ENCODE measurements at places on chromosomes 16 and 17. TPM values are rescaled to one million over a fixed set of nuclear protein-coding genes. Genes with fewer than 3 reads are reported as not detected.

DNA sequence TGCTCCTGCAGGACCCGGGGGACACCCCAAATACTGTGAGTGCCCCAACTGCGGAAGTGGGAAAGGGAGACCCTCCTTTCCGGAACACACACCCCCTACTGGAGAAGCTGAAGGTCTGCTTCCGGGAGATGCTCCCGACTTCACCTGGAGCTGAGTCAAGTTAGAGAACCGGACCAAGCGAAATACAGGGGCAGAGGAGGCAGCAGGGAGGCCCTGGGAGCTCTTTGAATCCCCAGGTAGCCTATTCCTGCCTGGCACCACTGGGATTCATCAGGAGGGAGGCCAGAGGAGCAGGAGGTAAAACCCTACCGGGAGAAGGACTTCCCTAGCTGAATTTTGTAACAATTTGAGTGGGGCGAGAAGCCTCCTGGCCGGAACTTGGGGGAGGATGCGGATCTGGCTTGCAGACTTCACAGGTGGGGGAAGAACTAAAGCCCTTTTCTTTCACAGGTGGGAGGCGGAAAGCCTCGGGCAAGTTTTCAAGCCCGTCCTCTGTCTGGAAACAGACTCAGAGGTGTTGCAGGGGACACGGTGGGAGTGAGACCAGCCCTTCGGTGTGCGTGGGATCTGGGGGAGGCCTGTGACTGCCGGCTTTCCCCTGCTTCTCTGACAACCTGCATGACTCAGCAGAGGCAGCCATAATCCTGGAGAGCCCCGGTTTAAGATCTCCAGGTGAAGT, 22.4 kb upstream of the TEKT1 start:
- H3K4me3 ChIP-seq: no peak overlapping the region
- no peaks in the 10 kb centered on the region for H3K27me3 ChIP-seq
- peak; percentile 15 for DNase-seq
- peak overlapping the region; percentile 13 for H3K27ac ChIP-seq

DNA sequence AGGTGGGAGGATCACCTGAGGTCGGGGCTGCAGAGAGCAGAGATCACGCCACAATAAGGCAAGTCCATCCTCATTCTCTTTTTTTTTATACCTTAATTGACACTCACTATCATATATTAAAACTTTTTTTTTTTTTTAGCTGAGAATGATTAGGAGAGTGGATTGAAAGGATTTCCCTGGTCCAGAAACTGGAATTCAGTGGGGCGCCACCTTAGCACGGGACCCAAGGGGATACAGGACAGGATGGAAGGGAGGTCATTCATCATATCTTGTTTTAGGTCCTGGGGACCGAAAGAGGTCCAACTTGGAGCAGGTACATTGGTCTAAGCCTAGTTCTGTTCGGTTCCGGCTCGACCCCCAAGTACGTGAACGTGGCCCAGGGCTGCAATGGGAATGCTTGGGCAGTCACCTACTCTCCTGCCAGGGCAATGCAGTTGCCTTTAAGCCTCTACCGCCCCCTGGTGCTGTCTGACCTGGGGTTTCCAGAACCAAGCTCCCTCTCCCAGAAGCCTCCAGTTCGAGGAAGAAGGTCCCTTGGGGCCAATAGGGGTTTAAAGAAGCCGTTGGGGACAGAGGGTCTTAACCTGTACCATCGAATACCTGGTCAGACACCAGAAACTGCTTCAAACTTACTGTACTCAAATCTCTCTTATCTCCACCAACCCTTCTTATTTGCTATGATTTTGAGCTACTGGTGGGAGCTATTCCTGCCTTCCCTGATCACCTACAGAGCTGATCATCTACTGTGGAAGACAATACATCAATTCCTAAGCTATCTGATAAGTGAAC, 19.9 kb upstream of the GPATCH8 start:
- no peaks in the 10 kb centered on the region for H3K4me1 ChIP-seq
- no peaks in the 10 kb centered on the region for H3K36me3 ChIP-seq
- no peak overlapping the region for H3K4me3 ChIP-seq
- H3K27me3 ChIP-seq: no peaks in the 10 kb centered on the region

DNA sequence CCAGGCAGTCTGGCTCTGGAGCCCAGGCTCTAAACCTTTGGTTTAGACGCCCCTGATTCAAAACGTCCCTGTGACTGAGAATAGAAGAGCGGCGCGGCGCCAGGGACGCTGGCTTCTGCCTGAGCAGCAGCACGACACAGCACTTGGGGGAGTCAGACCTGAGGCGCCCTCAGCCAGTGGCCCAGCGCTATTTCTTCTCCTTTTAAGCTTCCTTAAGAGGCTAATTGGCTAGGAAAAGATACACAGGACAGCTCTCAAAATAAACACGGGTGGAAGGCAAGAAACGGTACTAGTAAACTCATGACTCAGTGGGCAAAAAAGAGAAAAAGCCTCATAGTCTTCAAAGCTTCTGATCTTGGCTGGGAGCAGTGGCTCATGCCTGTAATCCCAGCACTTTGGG, 34.9 kb downstream of the GTF3C1 start:
- no peaks in the 10 kb centered on the region for H3K4me1 ChIP-seq
- no peaks in the 10 kb centered on the region for H3K27me3 ChIP-seq
- no peak overlapping the region for H3K27ac ChIP-seq
- no peak overlapping the region for H3K4me3 ChIP-seq
- peaks cover 43% of the 10 kb centered on the region for H3K36me3 ChIP-seq
- DNase-seq: no peak

DNA sequence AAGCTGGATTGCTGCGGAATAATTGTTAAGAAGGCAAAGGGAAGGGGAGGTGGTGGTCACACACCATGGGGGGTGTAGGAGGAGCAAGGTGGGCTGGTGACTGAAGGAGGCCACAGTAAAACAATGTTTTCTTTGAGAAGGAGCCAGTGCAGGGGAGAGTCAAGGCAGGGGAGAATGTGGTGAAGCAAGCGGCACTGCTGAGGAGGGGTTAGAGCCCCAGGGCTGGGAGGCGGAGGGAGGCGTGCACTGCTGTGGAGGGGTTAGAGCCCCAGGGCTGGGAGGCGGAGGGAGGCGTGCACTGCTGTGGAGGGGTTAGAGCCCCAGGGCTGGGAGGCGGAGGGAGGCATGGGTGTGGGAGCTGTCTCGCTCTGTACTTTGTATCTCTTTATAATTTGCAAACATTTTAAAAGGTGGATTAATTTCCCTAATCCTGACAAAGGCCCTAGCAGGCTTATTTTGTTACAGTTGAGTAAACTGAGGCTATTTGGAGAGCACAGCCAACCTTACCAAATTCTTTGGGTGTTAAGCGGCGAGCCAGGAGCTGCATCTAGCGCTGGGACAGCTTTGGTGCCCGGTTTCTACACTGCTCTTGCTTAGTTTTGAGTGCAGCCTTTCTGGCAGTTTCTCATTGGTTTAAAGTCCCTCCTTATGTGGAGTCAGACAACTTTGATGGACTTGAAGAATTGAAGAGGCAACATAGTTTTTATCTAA, 20.9 kb downstream of the RPTOR start:
- H3K4me3 ChIP-seq: no peak overlapping the region
- peaks cover 3% of the 10 kb centered on the region for H3K4me1 ChIP-seq
- peak; percentile 36 for DNase-seq
- no peaks in the 10 kb centered on the region for H3K36me3 ChIP-seq
- no peak overlapping the region for H3K27ac ChIP-seq

- no peak overlapping the region for H3K27ac ChIP-seq
- no peaks in the 10 kb centered on the region for H3K36me3 ChIP-seq
These were observed 42.3 kb downstream of the MAPT start for GRCh38 chr17:45936610-45937009.

DNA sequence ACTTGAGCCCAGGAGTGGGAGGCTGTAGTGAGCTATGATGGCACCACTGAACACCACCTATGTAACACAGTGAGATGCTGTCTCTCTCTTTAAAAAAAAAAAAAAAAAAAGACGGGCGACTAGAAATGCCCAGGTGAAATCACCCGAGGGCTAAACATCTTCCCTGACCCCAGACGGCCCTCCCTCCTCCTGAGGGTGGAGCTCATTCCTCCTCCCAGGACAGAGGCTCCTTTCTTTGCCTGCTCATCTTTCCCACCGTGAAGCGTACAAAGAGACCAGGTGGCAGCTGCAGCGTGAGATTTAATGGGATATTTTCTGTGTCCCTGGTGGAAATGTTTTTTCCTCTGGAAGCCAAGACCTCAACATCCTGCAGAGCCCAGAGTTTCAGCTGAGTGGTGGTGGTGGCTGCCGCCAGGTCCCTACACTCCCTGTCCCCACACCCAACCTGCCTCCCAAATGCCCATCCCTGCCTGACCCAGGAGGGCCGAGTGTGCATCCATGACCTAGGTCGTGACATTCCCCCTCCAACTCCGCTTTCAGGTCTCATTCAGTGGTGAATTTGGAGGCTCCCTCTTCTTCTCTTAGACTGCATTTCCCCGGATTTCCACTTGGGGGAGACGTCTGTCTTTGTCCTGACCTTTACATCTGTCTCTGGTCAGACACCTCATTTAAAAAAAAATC, 14.4 kb upstream of the GPRC5B start:
- H3K27ac ChIP-seq: no peak overlapping the region
- DNase-seq: peak; percentile 55
- no peak overlapping the region for H3K4me3 ChIP-seq
- H3K4me1 ChIP-seq: no peaks in the 10 kb centered on the region
- H3K36me3 ChIP-seq: no peaks in the 10 kb centered on the region
- H3K27me3 ChIP-seq: no peaks in the 10 kb centered on the region

DNA sequence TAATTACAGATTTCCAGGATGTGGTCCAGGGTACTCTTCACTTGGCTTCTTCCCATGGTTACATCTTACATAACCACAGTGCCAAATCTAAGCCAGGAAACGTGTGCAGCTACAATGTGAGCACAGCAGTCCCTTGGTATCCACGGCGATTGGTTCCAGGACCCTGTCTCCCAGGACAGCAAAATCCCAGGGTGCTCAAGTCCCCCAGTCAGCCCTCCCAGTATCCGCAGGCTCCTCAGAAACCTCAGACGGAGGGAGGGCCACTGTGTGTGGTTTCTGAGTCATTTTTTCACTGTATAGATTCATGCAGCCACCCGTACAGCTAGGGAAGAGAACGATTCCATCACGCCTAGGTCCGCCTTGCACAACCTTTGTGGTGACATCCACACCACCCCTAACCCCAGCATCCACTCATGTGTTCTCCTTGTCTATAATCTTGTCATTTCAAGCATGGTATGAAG, 11.1 kb upstream of the ATP2C2 start:
- no peak overlapping the region for H3K4me3 ChIP-seq
- no peaks in the 10 kb centered on the region for H3K36me3 ChIP-seq
- no peak overlapping the region for H3K27ac ChIP-seq
- H3K27me3 ChIP-seq: no peaks in the 10 kb centered on the region
- H3K4me1 ChIP-seq: no peaks in the 10 kb centered on the region
- DNase-seq: no peak

DNA sequence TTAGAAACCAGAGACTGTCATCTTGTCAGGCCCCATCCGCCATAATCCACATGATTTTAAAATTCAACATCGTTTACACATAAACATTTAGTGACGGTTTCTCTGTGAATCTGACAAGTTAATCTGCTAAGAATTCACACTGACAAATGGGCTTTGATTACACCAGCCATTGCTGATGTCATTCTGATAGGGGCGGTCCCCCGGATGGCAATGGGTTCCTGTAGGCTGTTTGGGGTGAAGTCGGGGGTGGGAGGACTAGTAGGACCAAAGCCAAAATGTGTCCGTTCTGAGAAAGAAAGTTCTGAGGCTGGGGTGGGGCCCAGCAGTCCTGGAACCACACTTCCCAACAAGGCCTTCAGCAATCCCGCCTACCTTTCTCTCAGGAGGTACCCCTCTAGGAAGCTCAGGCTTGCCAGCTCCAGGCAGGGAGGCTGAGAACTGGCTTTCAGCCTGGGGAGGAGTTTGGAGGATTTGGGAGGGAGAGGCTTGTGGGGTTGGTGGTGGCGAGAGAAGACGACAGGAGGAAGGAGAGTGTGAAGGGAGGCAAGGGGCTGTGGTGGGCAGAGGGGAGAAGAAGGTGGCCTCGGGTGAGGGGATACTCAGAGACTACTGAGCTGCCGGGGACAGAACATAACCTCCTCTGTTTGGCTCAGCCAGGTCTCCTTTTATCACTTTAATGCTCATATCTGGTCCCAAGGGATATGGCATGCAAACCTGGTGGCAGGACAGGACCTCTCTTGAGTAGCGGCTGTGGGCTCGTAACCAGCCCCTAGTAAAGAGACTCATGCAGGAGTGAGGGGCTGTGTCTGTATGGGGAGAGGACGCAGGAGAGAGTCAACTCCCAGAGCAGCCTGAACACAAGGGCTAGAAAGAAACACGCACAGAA, 8.6 kb downstream of the HIC1 start:
- H3K4me3 ChIP-seq: no peak overlapping the region
- H3K4me1 ChIP-seq: peaks cover 50% of the 10 kb centered on the region
- H3K27me3 ChIP-seq: no peaks in the 10 kb centered on the region
- no peak for DNase-seq
- peak overlapping the region; percentile 63 for H3K27ac ChIP-seq
- H3K36me3 ChIP-seq: peaks cover 30% of the 10 kb centered on the region

DNA sequence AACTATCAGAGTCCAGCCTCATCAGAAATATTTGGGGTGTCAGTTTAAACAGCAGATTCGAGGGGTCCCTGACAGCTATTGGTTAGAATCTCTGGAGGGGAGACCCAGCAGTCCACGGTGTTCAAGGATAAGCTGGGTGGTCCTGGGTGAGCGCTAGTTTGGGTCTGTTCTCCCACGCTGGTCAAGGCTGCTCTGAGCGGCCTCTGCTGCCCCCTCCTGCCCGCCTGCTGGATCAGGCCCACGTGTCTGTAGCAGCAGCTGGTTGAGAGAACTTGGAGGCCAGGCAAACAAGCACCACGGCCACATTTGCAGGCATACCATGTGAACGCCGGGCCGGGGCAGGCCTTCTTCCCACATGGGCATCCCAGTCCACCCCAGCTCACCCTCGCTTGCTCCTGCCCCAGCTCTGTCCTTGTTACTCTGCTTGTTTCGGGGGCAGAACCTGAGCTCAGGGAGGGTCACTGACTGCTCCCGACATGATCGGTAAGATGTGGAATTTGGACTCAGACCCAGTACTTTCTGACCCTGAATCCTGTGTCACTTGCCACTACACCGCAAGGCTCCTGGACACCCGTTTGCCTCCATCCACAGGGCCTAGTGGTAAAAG, 7.4 kb downstream of the FOXF1 start:
- H3K4me3 ChIP-seq: no peak overlapping the region
- H3K27me3 ChIP-seq: peaks cover 6% of the 10 kb centered on the region
- H3K4me1 ChIP-seq: no peaks in the 10 kb centered on the region
- peak; percentile 93 for DNase-seq
- H3K27ac ChIP-seq: no peak overlapping the region

GRCh38 chr16:53737552-53737951, 33.6 kb downstream of the FTO start:
- H3K4me1 ChIP-seq: peaks cover 21% of the 10 kb centered on the region
- H3K4me3 ChIP-seq: no peak overlapping the region
- no peak for DNase-seq
- H3K36me3 ChIP-seq: no peaks in the 10 kb centered on the region
- H3K27ac ChIP-seq: no peak overlapping the region

DNA sequence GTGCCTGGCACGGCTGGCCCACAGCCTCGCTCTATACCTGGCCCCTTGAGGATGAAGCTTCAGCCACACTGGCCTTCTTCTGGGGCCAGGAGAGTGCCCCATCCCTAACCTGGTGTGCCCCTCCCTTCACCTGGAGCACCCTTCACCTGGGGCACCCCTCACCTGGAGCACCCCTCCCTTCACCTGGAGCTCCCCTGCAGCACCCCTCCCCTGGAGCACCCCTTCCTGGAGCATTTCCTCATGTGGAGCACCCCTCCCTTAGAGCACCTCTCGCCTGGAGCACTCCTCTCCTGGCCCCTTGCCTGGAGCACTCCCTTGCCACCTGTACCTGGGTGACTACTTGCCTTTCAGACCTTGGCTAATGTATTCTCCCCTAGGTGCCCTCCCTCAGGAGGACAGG, 2.4 kb upstream of the FBXL16 start:
- H3K4me3 ChIP-seq: no peak overlapping the region
- H3K4me1 ChIP-seq: no peaks in the 10 kb centered on the region
- no peak overlapping the region for H3K27ac ChIP-seq
- no peaks in the 10 kb centered on the region for H3K36me3 ChIP-seq

The PLA2G10 gene
- 5.6 TPM for total RNA-seq

The MYH11 gene
- 146 TPM for total RNA-seq
